Hematopoietic multipotent progenitor cell treated with erythropoietin and hydrocortisone succinate and interleukin-3 and kit ligand, for 4 days (in vitro differentiated cells): ENCODE measurements at places on chromosomes 5 and 9.
A peak's percentile ranks its signal among the peaks of the same experiment; 100 is the strongest.

- DNase-seq: peak; percentile 68
Measured at GRCh38 chr5:152532714-152533113, 127.6 kb upstream of the NMUR2 start.

- no peak for DNase-seq
Measured at GRCh38 chr9:119400606-119401005, 31.4 kb upstream of the BRINP1 start.

GRCh38 chr5:103232393-103232999 is 26.1 kb upstream of the MACIR start:
- DNase-seq: peak; percentile 81

DNA sequence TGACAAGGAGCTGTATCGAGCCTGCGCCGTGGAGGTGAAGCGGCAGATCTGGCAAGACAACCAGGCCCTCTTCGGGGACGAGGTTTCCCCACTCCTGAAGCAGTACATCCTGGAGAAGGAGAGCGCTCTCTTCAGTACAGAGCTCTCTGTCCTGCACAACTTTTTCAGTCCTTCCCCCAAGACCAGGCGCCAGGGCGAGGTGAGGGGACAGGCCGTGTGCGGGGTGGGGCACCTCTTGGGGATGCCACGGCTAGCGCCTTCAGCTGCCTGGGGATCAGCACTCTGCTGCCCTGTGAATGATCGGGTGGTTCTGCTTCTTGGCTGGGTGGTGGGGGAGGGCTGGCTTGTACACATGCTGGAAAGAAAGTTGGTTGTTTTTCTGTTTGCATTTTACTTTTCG is 1.7 kb downstream of the NELFB start:
- peak; percentile 70 for DNase-seq

DNA sequence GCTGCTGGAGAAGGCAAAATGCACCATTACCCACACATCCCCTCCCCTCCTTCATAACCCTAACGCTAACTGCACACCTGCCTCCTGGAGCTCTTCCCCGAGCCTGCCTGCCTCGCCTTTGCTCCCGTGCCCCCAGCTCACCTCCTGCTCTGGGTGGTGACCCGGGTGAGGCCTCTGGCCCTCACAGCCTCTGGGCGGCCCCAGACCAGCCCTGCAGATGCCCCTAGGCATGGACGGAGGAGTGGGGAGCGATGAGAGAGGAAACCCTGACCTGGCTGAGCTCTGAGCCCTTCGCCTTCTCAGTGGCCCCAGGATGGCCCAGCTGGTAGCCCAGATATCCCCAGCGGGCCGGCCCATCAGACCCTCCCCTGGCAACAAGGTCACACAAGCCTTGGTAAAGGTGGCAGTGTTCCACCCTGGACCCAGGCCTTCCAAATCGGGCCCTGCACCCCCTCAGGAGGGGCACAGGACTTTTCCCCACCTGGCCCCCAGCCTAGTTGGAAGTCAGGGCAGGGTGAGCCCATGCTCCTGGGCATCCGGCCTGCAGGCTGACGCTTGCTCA is 14.5 kb upstream of the CAMSAP1 start:
- DNase-seq: no peak

DNA sequence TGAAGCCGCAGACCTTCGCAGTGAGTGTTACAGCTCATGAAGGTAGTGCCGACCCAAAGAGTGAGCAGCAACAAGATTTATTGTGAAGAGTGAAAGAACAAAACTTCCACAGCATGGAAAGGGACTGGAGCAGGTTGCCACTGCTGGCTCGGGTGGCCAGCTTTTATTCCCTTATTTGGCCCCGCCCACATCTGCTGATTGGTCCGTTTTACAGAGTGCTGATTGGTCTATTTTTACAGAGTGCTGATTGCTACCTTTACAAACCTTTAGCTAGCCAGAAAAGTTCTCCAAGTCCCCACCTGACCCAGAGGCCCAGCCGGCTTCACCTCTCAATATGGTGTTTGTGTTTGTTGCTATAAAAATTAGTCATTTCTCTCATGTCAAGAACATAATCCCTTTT is 49.7 kb downstream of the RECK start:
- DNase-seq: peak; percentile 10

- no peak for DNase-seq
Measured at GRCh38 chr5:150662731-150663516, 1.9 kb downstream of the MYOZ3 start.

DNA sequence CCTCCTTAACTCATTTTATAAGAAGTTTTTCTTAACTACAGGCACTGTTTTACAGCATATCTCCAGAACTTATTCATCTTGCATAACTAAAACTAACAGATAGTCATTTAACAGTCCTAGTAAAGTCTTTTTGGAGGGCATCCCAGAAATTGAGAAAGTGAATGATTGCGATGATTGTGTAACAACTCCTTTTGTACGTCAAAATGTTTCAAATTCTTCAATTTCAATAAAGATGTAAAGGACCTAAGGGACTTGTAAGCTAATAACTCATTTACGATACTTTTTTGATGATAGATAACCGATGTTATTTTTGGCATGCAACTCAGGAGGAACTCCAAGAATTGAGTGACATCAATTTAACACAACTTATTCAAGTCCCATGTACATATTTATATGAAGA is 42.7 kb downstream of the SVEP1 start:
- DNase-seq: no peak

DNA sequence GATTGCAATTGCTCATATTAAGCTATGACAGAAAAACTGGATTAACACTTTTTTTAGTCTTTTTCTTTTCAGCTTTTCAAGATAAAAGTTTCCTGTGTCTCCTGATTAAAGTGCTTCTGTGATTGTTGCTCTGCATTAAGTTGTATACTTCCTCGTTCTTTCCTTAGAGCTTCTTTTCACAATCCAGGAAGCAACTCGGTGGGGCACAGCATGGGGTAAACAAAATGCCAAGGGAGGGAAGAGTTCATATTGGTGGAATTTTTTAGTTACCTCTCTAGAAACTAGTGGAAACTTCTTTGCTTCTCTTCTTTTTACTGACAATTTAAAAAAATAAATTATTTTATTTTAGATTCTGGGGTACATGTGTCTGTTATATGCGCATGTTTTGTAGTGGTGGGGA is 37.8 kb upstream of the ARRDC3 start:
- peak; percentile 23 for DNase-seq

DNA sequence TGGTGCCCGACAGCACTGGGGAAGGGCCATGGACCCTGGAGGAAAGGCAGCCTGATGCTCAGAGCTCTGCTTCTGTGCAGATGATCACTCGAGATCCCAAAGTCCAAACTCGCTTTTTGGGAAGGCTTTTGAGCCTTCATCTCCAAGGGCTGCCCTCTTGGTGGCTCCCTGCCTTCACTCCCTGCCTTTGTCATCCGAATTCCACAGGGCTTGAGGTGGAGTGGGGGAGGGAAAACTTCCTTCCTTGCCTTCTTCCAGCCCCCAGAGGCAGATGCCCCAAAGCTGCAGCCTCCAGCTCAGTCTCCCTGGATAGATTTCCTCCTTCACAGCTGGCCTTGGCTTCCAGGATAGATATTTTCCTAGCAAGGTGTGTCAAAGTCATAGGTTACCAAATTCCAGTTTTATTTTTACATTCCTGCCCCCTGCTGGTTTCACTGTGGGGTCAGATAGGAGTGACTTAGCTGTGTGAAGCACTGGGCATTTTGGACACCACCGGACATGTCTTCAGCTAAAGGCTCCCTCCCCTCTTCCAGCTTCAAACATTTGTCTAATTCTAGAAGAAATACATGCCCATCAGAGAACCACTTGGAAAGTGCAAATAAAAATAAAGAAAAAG is 268.2 kb downstream of the HSPA4 start:
- no peak for DNase-seq

GRCh38 chr9:68953771-68954170 is 60.1 kb downstream of the PRKACG start:
- no peak for DNase-seq

- no peak for DNase-seq
Measured at GRCh38 chr5:164728733-164729132, 1223.3 kb downstream of the MAT2B start.

DNA sequence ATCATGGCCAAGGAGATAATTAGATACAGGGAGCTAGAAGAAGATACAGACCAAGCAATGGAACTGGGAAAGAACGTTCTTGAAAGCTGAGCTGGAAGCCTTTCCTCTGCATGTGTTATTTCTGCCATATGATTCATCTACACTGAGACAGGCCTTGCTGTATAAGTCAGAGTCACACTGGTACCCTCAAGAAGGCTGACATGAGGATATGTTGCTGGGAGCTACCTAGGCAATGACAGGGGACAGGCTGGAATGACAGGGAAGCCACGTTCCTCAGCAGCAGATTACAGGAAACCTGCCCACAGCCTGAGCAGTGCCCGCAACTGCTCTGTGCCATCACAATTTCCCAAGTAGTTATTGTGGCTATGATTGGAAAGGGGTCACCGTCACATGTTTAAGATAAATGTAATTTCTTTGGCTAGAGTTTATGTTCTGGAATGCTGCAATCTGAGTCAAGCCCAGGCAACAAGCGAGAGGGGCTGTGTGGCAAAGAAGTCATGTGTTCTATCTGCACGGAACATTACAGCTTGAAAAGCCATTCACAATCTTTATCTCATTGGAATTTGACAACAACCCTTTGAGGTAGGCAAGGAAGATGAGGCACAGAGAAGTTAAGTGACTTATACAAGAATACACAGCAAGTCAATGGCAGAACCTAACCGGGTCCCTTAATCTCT is 108.2 kb downstream of the TTLL11 start:
- DNase-seq: no peak

DNA sequence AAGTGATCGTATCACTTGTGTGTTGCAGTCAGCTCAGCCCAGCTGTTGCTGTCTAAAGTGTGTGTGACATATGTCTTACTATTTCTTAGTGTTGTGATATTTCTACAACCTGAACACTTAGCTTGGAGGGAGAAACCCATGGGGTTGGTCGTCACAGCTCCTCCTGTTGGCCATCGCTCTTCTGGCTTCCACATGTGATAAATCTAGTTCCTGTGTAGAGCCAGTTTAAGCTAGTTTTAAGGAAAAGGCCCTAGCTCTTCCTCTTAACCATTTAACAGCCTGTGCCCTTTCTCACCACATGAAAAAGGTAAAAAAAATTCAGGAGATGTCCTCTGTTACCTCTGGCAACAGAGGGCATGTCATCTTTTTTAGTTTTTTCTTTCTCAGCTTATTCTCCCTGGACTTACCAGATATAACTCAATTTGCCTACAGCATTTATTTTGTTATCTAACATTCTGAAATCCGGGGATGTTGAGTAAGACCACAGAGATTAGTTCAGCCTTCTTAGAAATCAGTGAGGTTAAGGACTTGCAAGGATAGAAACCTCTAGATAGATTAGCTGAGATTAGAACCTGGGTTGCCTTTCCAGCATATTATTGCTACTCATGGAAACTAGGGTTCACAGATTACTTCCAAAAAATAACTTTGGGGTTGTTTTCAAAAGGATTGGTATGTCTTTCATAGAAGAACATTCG is 100.4 kb downstream of the GAPVD1 start:
- peak; percentile 72 for DNase-seq
